Upper lobe of left lung (tissue), 6 donors: ENCODE measurements at places on chromosomes 6 and 20. TPM values are rescaled to one million over a fixed set of nuclear protein-coding genes. Genes with fewer than 3 reads are reported as not detected.

- DNase-seq, result no peak
Observed at GRCh38 chr6:28742668-28743270, 181.0 kb downstream of the TRIM27 start.

EBF4 gene
- 12.6 TPM for total RNA-seq

DNA sequence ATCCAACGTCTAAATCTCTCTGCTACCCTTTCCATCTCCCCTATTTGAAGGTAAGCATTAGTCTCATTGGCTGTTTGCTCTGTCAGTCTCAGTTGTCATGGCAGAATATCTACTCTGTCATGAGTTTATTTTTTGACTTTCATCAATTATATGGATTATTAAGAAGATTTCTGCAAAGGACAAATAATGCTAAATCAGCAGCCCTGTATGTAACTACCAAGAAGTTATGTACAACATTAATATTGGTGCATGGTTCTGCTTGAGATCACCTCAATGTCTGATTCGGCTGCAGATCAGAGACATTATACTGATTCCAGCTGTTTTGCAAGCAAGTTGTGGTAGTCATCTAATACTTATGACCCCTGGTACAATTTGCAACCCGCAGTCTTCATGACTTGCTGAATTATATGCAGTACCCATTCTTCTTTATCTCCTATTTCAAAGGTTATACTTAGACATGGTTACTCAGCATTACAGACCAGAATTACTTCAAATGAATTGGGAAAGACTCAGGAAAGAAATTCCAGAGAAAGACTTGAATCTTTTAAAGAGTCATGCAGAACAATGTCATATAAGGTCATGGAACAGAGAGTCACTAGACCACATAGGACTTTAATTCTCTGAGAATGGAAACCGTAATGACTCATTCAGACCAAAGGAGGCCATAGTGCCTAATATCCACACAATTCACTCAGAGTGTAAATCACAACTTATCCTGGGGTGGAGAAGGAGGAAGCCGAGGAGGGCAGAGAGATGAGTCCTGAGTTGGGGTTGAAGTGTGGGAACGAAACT lies 201.4 kb downstream of the IBTK start:
- DNase-seq, result no peak

GRCh38 chr6:77511860-77512259 lies 48.6 kb upstream of the HTR1B start:
- DNase-seq, result no peak

ULBP2 gene
- 1.8 TPM for total RNA-seq

DNA sequence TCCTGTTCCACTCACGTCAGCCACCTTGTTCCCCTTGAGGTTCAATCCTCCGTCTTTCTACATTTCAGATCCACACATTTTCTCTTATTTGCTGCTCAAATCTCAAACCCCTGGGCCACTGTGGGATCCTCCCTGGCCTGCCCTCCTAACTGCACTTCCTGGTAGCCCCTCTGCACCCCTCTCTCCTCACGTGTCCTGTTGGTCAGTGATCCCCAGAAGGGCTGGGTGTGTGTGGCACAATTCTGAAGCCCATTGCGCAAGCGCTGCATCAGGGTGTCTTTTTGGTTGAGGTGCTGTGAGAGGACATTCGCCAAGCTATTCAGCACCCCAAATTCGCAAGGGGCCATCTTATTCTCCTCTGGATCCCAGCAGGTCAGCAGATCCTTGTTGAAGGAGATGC lies 2.3 kb downstream of the HLA-DMB start:
- no peak for DNase-seq
